CD8-positive, alpha-beta memory T cell (primary cell): ENCODE measurements at places on chromosomes 12 and 14. TPM values are rescaled to one million over a fixed set of nuclear protein-coding genes. Genes with fewer than 3 reads are reported as not detected.

Gene AQP5
- not detected for total RNA-seq

Gene KLRF2
- total RNA-seq = not detected

Gene TNFAIP2
- 1.4 TPM for total RNA-seq

- DNase-seq = no peak
Measured at GRCh38 chr12:50508970-50509663, 4.3 kb downstream of the DIP2B start.

DNA sequence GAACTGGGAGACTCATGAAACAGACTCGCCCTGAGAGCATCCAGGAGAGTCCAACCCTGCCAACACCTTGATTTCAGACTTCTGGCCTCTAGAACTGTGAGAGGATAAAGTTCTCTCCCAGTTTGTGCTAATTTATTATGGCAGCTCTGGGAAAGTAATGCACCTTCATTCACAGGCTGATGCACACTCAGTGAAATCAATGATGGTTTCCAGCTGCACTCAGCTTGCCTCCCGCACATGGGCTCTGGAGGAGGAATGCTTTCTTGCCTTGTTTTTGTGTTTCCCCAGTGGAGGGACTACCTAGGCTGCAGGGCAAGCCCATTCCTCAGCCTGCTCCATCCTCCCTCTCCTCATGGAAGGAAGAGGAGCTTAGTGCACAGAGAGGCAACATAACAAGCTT, 45.7 kb downstream of the TMEM132C start:
- no peak for DNase-seq
